ENCODE measurements at places on chromosomes 11 and 22.

- no peaks in the 10 kb centered on the region for H3K27me3 ChIP-seq
- no peaks in the 10 kb centered on the region for H3K36me3 ChIP-seq
- no peak overlapping the region for H3K27ac ChIP-seq
- no peaks in the 10 kb centered on the region for H3K4me1 ChIP-seq
These were observed 1217.6 kb downstream of the JRKL start for GRCh38 chr11:97607291-97608000.

GRCh38 chr22:43303166-43303565, 40.0 kb downstream of the SCUBE1 start:
- no peak overlapping the region for H3K4me3 ChIP-seq
- no peaks in the 10 kb centered on the region for H3K27me3 ChIP-seq
- DNase-seq = no peak
- no peaks in the 10 kb centered on the region for H3K4me1 ChIP-seq

DNA sequence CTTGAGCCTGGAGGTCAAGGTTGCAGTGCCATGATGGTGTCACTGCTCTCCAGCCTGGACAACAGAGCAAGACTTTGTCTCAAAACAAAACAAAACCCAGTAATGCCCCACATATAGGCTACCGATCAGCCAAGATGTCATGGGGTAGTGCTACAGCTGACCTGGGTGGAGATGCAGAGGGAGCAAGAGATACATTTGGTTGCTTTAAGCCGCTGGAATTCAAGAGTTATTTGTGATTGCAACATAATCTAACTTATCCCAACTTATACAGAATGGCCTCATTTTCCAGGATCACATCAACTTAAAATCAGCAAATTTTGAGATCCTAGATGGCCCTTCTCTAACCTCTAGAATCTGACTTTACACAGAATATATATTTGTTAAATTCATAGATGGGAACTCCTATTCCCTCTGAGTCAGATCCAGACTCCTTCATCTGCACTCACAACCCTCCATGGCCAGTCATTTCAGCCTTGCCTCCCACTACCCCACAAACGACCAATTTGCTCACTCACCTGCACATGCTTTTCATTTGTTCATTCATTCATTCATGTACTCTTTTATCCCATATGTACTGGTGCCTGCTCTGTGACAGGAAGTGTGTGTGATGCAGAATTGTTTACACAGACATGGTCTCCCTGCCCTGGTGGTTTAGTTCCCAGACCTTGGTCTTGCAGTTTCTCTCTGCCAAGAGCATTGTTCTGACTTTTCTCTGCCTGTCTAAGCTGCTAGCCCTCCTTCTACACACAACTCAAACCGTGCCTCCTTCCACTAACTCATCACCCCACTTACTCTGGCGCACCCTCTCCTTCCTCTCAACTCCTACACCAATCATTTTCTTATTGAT, 24.1 kb upstream of the APLNR start:
- no peak overlapping the region for H3K27ac ChIP-seq
- no peaks in the 10 kb centered on the region for H3K4me1 ChIP-seq
- H3K36me3 ChIP-seq = no peaks in the 10 kb centered on the region
- no peak overlapping the region for H3K4me3 ChIP-seq
- H3K27me3 ChIP-seq = no peaks in the 10 kb centered on the region
- DNase-seq = no peak

- no peak overlapping the region for H3K27ac ChIP-seq
- H3K4me1 ChIP-seq = peaks cover 19% of the 10 kb centered on the region
- H3K27me3 ChIP-seq = no peaks in the 10 kb centered on the region
- DNase-seq = no peak
These were observed 54.6 kb downstream of the GRIK4 start for GRCh38 chr11:120566176-120566575.

DNA sequence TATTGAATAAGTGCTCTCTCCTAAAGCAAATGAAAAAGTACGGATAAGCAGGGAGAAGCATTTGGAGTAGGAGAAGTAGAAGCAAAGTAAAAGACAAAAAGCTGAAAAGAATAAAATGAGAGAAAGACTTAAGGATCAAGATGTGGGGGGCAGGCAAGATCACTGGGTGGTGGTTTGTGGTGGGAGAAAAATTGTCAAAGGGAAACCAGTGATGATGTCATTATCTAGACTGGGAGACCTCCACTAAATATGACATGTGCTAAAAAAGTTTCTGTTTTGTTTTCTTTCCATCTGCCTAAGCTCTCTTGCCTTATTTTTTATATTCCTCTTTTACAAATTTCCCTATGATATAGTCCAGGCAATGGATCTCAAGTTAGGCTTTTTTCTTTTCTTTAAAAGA, 14.8 kb upstream of the MAML2 start:
- no peak for DNase-seq
- H3K4me3 ChIP-seq = no peak overlapping the region
- H3K36me3 ChIP-seq = no peaks in the 10 kb centered on the region
- H3K27ac ChIP-seq = no peak overlapping the region

DNA sequence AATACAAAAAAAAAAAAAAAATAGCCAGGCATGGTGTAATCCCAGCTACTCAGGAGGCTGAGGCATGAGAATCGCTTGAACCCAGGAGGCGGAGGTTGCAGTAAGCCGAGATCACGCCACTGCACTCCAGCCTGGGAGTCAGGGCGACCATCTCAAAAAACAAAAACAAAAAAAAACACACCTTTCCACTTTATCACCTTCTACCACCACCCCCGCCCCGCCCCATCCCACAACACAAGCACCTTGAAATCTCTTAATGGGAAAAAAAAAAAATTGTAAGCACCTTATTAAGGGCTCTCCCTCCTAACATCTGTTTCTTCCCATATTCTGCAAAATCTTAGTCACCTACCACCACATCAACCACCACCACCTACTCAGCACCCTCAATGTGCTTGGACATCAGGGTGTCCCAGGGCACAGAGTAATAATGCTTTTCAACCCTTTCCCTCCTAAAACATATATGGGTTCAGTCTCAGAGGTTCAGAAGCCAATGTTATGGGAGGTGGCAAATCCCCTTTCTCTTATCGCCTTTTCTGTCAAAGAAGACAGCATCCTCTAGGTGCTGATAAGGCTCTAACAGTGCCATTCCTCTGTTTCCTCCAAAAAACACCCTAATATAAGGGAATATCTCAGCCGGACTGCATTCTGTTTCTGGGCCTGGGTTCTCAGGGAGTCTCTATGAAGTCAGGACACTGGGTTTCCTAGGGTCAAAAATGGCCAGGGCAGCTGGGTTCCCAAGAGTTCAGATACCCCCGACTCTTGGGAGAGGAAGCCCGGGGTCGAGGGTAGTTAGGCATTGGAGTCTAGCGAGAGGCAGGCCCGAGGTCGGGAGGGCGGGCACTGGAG, 718 bp downstream of the INTS5 start:
- H3K36me3 ChIP-seq = peaks cover 16% of the 10 kb centered on the region
- peak overlapping the region; percentile 93 for H3K27ac ChIP-seq
- H3K27me3 ChIP-seq = no peaks in the 10 kb centered on the region
- H3K4me3 ChIP-seq = peak overlapping the region; percentile 86
- no peak for DNase-seq

- H3K36me3 ChIP-seq = no peaks in the 10 kb centered on the region
- DNase-seq = no peak
- H3K4me1 ChIP-seq = peaks cover 9% of the 10 kb centered on the region
- H3K27ac ChIP-seq = no peak overlapping the region
These were observed 4.7 kb upstream of the RAD9A start for GRCh38 chr11:67387069-67387468.

DNA sequence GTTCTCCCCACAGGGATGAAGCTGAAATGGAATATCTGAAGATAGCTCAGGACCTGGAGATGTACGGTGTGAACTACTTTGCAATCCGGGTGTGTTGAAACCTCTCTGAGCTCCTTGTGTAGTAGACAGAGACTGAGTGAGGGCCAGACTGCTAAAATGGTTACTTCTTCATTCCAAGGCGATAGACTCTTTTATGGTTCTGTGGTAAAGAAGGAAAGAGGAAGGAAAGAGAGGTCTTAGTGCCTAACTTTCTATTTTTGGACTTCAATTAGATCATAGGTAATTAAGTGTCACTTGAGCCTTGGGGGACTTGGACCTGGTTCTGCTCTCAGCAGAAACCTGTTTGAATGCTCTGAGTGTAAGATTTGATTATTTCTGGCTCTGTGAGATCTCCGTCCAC, 54.7 kb downstream of the NF2 start:
- no peak overlapping the region for H3K27ac ChIP-seq
- DNase-seq = no peak
- no peaks in the 10 kb centered on the region for H3K27me3 ChIP-seq
- no peak overlapping the region for H3K4me3 ChIP-seq
- peaks cover 13% of the 10 kb centered on the region for H3K4me1 ChIP-seq

DNA sequence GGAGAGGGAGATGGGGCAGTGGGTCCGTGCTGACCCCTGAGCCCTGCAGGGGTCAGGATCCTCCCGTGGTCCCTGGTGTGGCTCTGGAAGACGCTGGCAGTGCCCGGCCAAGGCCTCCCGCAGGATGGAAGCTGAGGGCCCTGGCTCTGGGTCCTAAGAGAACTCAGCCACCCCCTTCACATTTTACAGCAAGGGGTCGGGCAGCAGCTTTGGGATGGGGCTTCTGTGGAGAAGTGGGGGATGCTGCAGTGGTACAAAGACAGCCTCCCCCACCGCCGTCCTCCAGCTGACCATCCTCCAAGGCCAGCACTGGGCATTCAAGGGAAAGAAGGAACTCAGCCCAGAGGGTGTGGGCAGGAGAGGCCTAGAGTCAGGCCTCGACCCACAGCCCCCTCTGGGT, 21.8 kb upstream of the CRYBB3 start:
- H3K36me3 ChIP-seq = peaks cover 37% of the 10 kb centered on the region
- no peak for DNase-seq
- H3K4me3 ChIP-seq = no peak overlapping the region
- H3K27ac ChIP-seq = no peak overlapping the region
- no peaks in the 10 kb centered on the region for H3K4me1 ChIP-seq

- no peaks in the 10 kb centered on the region for H3K27me3 ChIP-seq
- H3K4me3 ChIP-seq = no peak overlapping the region
- no peaks in the 10 kb centered on the region for H3K36me3 ChIP-seq
- no peaks in the 10 kb centered on the region for H3K4me1 ChIP-seq
These were observed 152.3 kb downstream of the TMEM135 start for GRCh38 chr11:87190071-87190470.

GRCh38 chr11:95684701-95685100, 104.9 kb downstream of the FAM76B start:
- no peak overlapping the region for H3K27ac ChIP-seq
- DNase-seq = no peak
- no peaks in the 10 kb centered on the region for H3K27me3 ChIP-seq
- H3K4me3 ChIP-seq = no peak overlapping the region
- H3K36me3 ChIP-seq = no peaks in the 10 kb centered on the region

DNA sequence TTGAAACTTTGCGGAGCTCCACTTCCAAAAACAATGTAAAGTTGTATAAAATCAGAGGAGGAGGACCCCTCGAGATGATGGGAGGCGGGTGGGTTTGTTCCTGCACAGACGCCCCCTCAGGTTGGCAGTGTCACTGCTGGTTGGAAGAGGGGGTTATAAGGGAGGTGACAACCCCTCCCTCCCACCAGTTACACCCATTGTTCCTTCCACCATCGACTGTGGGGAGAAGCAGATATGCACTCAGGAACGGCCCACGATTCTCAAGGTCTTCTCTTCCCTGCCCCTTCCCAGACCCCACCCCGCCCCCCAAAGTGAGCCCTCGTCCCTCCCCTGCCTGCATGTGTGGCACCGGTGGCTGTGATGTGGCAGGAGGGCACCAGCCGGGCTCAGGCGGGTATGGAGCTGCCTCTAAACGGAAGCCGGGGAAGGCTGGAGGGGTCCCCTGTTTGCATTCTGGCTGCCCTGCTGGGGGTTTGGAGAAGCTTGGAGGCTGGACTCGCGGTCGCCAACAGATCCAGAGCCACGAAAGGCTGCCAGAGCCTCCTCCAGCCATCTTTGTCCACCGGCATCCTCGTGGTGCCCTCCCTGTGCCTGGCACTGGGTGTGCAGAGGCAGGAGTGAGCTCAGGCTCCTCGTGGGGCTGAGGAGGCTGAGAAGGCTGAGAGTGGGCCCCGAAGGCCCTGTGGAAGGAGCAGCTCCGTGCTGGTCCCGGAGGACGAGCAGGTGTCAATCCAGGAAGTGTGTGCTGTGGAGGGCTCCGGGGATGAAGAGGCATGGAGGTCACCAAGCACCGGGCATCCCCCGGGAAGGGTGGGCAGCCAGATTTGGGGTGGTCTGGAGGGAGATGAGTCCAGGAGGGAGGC, 778 bp downstream of the KDELR3 start:
- no peaks in the 10 kb centered on the region for H3K36me3 ChIP-seq
- H3K27me3 ChIP-seq = no peaks in the 10 kb centered on the region
- no peak for DNase-seq
- peaks cover 19% of the 10 kb centered on the region for H3K4me1 ChIP-seq

- H3K4me3 ChIP-seq = no peak overlapping the region
- no peak for DNase-seq
- no peaks in the 10 kb centered on the region for H3K36me3 ChIP-seq
These were observed 12.8 kb downstream of the GATD1 start for GRCh38 chr11:764322-765024.

DNA sequence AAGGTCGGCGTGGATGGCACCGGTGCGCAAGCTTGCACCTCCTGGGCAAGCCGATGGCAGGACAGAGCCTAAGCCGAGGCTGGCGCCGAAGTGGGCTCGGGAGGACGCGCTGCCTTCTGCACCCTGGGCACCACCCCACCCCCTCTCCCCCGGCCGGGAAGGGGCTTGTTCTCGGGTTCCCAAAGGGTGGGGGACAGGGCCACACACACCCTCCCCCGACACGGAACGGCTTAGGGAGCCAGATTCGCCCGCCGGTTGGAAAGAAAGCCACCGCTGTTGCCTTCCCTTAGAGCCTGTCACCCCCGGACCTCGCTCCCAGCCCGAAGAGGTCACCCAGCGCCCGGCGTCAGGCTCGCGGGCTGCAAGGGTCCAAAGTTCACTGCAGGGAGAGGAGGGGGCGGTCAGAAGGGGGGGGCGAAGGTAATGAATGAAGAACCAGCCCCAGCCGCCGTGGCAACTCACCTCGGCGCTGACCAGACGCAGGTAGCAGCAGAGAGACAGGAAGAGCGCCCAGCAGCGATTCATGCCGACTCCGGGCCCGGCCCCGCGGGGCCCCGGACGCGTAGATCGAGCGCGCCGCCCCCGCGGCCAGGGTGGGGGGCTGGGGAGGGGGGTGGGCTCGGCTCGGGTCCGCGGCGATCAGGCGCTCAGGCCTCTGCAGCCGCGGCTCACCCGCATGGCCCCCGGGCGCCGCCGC, 1.2 kb downstream of the PDGFB start:
- H3K36me3 ChIP-seq = no peaks in the 10 kb centered on the region
- peak overlapping the region; percentile 53 for H3K4me3 ChIP-seq
- no peak for DNase-seq
- H3K27me3 ChIP-seq = no peaks in the 10 kb centered on the region
- H3K4me1 ChIP-seq = peaks cover 64% of the 10 kb centered on the region
- H3K27ac ChIP-seq = peak overlapping the region; percentile 79

GRCh38 chr11:1943977-1944376, 3.2 kb upstream of the MRPL23 start:
- H3K36me3 ChIP-seq = no peaks in the 10 kb centered on the region
- H3K27me3 ChIP-seq = no peaks in the 10 kb centered on the region
- no peak for DNase-seq
- no peak overlapping the region for H3K4me3 ChIP-seq
- H3K4me1 ChIP-seq = peaks cover 3% of the 10 kb centered on the region
- no peak overlapping the region for H3K27ac ChIP-seq

Measured in vagina (tissue), 2 donors.